ENCODE measurements at places on chromosomes 6 and 20.

GRCh38 chr20:46809706-46810360, 84.8 kb upstream of the EYA2 start:
- DNase-seq, result no peak
- H3K4me3 ChIP-seq, result no peak overlapping the region
- no peaks in the 10 kb centered on the region for H3K36me3 ChIP-seq
- no peak overlapping the region for H3K27ac ChIP-seq
- H3K27me3 ChIP-seq, result peaks cover 34% of the 10 kb centered on the region

DNA sequence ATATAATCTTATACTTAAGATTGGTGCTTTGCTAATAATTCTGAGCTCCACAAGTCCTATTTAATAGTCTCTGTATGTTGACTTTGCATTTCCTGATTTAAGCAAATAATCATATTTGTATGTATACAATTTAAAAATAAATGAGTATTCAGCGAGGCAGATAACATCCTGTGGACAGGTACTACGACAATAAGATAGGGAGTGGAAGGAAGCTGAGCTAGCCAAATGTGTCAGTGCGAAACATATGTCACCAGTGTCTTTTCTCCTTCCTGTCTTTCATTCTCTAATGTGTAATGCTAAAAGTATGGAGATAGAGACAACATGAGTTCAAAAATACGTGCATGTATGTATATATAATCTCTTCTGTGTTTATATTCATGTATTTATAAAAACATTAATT, 359.6 kb upstream of the KCNQ5 start:
- no peak for DNase-seq
- H3K27me3 ChIP-seq, result no peaks in the 10 kb centered on the region
- no peaks in the 10 kb centered on the region for H3K36me3 ChIP-seq
- H3K27ac ChIP-seq, result no peak overlapping the region
- H3K4me1 ChIP-seq, result no peaks in the 10 kb centered on the region

GRCh38 chr6:166627875-166628801, 1.1 kb upstream of the RPS6KA2 start:
- peak overlapping the region; percentile 63 for H3K4me3 ChIP-seq
- H3K27ac ChIP-seq, result peak overlapping the region; percentile 97
- DNase-seq, result peak; percentile 90
- H3K36me3 ChIP-seq, result no peaks in the 10 kb centered on the region

DNA sequence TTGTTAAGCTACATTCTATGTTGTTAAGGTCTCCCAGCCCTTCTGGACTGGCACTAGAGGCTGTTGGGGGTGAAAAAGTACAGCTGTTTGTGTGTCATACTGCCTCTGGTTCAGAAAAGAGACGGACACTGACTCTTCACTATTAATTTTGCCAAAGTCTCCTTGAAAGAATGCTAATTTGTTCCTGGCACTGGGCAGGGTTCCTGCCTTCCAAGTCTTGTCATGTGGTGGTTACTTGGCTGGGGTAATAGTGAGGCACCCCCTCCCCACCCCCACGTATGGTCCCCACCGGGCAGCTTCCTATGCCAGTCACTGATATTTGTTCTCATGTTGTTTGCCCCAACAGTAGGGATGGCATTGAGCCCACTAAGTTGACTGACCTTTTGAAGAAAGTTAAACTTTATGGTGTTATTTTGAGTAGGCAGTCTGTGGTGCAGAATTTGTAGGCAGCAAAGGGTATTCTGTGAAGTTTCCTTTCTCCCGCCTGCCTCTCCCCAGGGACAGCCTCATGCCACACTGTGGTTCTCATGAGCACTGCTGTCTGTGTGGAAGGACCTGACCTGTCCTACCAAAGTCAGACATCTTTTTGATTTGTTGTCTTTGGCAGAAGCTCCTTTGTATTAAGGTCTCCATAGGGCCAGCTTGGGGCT, 8.7 kb downstream of the CDS2 start:
- peak overlapping the region; percentile 43 for H3K27ac ChIP-seq
- no peaks in the 10 kb centered on the region for H3K27me3 ChIP-seq
- H3K4me1 ChIP-seq, result peaks cover 70% of the 10 kb centered on the region
- H3K4me3 ChIP-seq, result no peak overlapping the region

DNA sequence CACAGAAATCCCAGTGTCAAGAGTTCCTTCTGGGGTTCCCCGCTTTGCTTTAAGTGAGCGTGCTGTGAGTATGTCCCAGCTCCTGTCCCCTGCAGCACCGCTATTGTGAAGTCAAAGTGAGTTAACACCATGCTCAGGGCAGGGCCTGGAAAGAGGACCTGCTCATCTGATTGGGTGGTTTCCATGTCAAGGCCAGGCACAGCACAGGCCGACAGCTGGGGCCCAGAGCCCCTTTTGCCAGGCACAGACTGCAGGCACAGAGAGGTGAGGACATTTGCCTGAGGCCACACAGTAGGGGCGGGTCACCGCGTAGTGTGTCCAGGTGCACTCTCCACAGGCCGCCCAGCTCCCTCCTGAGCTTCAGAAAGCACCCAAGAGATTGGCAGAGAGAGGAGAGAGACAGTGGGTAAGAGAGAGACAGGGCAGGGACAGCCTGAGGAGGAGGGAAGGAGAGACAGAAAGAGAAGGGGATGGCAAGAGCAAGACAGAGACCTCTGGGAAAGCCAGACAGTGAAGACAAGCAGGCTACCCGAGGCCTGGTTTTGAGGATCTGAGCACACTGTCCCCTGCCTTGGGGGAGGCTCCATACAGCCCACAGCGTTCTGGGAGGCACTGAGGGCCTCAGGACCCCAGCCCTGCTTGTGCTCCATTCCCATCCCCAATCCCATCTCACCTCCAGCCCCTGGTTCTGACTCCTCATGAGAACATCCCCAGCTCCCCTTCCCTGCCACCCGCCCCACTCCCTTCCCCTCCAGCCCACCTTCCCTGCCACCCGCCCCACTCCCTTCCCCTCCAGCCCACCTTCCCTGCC, 6.5 kb upstream of the BPIFB1 start:
- H3K27ac ChIP-seq, result no peak overlapping the region
- H3K4me1 ChIP-seq, result no peaks in the 10 kb centered on the region
- no peak overlapping the region for H3K4me3 ChIP-seq
- no peaks in the 10 kb centered on the region for H3K36me3 ChIP-seq
- H3K27me3 ChIP-seq, result peaks cover 9% of the 10 kb centered on the region

DNA sequence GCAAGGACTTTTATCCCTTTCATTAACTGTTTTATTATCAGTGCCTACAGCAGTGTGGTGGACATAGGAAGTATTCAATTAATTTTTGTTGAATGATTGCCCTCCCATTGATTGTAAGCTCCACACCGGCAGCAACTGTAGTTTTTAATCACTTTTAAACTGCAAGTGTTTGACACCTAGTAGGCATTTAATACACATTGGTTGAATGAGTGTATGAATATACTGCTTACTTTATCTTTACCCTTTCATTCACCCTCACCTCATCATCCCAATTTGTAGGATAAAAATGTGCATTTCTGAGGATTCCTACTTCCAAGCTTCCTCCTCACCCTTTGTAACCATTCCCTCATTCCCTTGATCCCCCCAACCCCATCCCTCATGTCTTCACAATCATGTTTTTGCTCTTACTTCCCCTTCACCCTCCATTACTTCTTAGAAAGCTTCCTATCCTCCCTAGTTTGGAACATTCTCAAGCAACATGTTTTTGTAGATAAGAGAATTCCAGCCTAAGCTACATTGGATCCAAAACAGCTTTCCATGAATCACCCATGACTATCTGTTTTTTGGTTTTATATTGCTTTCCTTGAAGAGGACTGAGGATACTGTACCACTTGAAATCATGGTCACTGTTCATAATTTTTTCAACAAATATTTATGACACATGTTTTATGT, 955 bp upstream of the SLC26A8 start:
- H3K27ac ChIP-seq, result no peak overlapping the region
- no peaks in the 10 kb centered on the region for H3K36me3 ChIP-seq
- peaks cover 4% of the 10 kb centered on the region for H3K4me1 ChIP-seq
- DNase-seq, result no peak
- peaks cover 7% of the 10 kb centered on the region for H3K27me3 ChIP-seq
- no peak overlapping the region for H3K4me3 ChIP-seq

DNA sequence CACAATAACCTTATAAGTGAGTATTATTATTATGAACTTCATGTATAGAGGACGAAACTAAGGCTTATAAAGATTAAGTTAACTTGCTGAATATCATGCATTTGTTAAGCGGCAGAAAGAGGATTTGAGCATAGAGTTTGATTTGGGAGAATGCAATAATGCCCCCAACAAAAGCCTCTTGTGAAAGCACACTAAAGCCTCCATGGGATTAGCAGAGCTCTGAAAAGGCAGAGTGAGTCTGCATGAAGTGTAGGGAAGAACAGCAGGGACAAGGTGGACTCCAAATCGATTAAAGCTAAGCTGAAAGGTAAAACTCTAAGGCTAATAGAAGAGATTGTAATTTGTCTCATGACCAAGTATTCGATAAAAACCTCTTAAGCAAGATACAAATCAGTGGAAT, 100.3 kb downstream of the SH3BGRL2 start:
- no peak overlapping the region for H3K4me3 ChIP-seq
- no peaks in the 10 kb centered on the region for H3K36me3 ChIP-seq
- no peak for DNase-seq
- no peaks in the 10 kb centered on the region for H3K4me1 ChIP-seq
- H3K27ac ChIP-seq, result no peak overlapping the region
- H3K27me3 ChIP-seq, result no peaks in the 10 kb centered on the region

GRCh38 chr6:141658696-141659095, 474.0 kb upstream of the GJE1 start:
- H3K36me3 ChIP-seq, result no peaks in the 10 kb centered on the region
- DNase-seq, result no peak
- H3K4me3 ChIP-seq, result no peak overlapping the region
- H3K27me3 ChIP-seq, result no peaks in the 10 kb centered on the region
- no peak overlapping the region for H3K27ac ChIP-seq
- H3K4me1 ChIP-seq, result no peaks in the 10 kb centered on the region

GRCh38 chr6:106608080-106608668, 21.1 kb downstream of the RTN4IP1 start:
- no peaks in the 10 kb centered on the region for H3K4me1 ChIP-seq
- no peaks in the 10 kb centered on the region for H3K36me3 ChIP-seq
- H3K27ac ChIP-seq, result no peak overlapping the region
- no peak for DNase-seq
- H3K4me3 ChIP-seq, result no peak overlapping the region
- no peaks in the 10 kb centered on the region for H3K27me3 ChIP-seq

- H3K27me3 ChIP-seq, result no peaks in the 10 kb centered on the region
- no peaks in the 10 kb centered on the region for H3K4me1 ChIP-seq
- no peaks in the 10 kb centered on the region for H3K36me3 ChIP-seq
Measured at GRCh38 chr6:139701695-139702094, 327.2 kb upstream of the CITED2 start.

GRCh38 chr20:3209946-3210317, 634 bp downstream of the ITPA start:
- H3K4me3 ChIP-seq, result peak overlapping the region; percentile 74
- DNase-seq, result no peak
- H3K4me1 ChIP-seq, result no peaks in the 10 kb centered on the region
- peaks cover 13% of the 10 kb centered on the region for H3K36me3 ChIP-seq
- no peaks in the 10 kb centered on the region for H3K27me3 ChIP-seq

- DNase-seq, result no peak
- H3K4me1 ChIP-seq, result no peaks in the 10 kb centered on the region
- H3K27me3 ChIP-seq, result no peaks in the 10 kb centered on the region
- H3K27ac ChIP-seq, result peak overlapping the region; percentile 56
Measured at GRCh38 chr6:22545051-22545450, 24.3 kb upstream of the HDGFL1 start.

All from heart left ventricle (tissue), 16 donors.